ENCODE measurements at places on chromosomes 5 and 9. TPM values are rescaled to one million over a fixed set of nuclear protein-coding genes. Genes with fewer than 3 reads are reported as not detected.

DNA sequence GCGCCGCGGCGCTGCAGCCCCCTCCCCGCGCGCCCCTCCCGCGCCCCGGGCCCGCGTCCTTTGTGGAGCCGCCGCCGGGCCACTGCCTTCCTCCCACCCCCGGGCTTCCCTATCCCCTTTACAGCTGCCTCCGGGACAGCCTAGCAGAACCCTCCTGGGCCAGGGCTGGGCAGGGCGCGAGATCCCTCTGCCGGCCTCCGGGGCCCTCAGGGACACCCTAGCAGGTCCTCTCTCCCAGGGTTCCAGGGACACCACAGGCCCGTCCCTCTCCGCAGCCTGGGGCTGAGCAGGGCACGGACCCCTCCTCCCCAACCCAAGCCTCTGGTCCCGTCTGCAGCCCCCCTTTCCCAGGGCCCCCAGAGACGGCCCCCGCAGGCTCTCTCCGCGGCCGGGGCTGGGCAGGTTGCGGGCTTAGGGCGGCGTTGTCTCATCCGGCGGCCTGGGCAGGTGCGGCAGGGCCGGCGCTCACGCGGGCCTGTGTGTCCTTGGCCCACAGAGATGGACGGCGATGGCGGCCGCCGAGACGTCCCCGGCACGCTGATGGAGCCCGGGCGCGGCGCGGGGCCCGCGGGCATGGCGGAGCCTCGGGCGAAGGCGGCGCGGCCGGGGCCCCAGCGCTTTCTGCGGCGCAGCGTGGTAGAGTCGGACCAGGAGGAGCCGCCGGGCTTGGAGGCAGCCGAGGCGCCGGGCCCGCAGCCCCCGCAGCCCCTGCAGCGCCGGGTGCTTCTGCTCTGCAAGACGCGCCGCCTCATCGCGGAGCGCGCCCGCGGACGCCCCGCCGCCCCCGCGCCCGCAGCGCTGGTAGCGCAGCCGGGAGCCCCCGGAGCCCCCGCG, 710 bp downstream of the WNK2 start:
- DNase-seq = no peak

GRCh38 chr5:15080219-15080618, 208.6 kb upstream of the ANKH start:
- no peak for DNase-seq

GRCh38 chr5:14497311-14497710, 84.3 kb upstream of the OTULINL start:
- DNase-seq = no peak

- DNase-seq = no peak
These were observed 930 bp downstream of the SARDH start for GRCh38 chr9:133737071-133737773.

- DNase-seq = no peak
These were observed 10.6 kb downstream of the IRX1 start for GRCh38 chr5:3606121-3606831.

DNA sequence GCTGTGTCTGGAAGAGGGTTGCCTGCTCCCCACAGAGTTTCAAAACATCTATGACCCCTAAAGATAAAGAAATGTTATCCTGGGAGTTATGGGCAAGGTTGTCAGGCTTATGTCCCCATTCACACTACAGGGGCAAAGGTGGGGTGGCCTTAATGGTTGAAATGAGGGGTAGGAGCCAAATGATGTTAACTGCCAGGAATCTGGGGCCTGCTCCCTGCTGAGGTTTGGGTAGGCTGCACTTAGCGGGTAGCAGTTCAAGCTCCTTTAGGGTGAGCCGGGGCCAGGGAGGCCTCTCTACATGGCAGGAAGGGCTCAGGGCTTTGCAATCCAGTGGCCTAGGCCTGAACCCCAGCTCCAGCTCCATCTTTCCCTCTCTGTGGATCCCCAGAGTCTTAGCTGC, 3.0 kb downstream of the FGF18 start:
- DNase-seq = no peak

DNA sequence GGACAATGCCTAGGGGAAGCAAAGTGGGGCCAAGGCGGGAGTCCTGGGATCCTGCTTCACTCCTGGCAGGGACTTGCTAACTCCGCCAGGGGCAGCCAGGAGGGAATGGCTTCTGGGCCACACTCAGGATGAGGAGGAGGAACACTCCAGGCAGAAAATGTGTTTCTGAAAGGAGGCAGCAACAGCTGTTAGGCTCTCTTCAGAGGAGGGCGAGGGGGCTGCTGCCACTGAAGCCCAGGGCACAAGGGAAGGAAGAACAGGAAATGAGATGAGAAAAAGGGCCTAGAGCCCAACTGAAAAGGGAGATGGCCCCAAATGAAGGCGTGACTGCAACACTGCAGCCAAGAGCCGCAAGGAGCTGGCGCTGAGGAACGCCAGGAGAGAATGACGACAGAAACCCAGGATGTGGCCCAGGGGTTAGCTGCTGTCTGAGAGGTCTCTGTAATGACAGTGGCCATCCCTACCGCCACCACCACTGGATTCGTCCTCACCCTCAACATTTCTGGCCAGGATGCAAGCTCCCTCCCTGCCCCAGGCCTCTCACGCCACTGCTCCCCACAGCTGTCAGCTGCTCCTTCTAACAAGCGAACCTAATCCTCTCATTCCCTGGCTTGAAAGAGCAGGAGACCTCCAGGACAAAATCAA, 15.8 kb downstream of the PSMB7 start:
- DNase-seq = peak; percentile 50

DNA sequence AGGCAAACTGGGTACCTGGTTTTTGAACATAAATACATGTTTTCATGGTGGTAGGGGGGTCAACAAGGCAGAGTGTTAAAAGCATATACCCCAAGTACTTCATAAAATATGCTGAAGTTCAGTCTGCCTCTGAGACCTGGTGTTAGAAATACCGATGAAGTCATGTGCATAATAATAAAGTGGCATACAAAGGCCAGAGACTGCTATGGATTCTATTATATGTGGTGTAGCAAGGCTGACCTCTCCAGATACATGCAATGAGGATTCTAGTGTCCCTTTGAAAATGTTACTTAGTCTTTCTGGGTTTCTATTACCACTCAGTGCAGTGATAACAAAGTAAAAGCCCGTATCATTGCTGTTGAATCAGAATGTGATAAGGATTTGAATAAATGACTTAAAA, 487.5 kb upstream of the ZNF608 start:
- no peak for DNase-seq

GRCh38 chr5:126234563-126235195, 188.5 kb upstream of the GRAMD2B start:
- DNase-seq = no peak

- no peak for DNase-seq
These were observed 19.4 kb upstream of the FCN1 start for GRCh38 chr9:134937164-134937555.

DNA sequence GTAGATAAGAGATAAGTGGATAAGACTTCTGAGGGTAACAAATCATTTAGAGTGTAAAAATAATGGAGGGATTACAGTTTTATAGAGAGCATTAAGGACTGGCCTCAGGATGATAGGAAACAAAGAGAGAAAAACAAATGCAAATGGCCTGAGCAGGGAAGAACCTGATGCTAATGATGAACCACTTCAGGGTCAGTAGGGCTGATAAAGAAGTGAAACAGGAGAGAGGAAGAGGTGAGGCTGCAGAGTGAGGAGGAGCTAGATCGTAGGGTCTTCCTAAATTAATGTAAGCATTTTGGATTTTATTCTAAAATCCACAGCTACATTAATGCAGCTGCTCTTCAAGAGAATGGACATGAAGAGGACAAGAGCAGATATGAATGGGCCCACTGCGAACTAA, 698.0 kb upstream of the MEF2C start:
- no peak for DNase-seq

DNA sequence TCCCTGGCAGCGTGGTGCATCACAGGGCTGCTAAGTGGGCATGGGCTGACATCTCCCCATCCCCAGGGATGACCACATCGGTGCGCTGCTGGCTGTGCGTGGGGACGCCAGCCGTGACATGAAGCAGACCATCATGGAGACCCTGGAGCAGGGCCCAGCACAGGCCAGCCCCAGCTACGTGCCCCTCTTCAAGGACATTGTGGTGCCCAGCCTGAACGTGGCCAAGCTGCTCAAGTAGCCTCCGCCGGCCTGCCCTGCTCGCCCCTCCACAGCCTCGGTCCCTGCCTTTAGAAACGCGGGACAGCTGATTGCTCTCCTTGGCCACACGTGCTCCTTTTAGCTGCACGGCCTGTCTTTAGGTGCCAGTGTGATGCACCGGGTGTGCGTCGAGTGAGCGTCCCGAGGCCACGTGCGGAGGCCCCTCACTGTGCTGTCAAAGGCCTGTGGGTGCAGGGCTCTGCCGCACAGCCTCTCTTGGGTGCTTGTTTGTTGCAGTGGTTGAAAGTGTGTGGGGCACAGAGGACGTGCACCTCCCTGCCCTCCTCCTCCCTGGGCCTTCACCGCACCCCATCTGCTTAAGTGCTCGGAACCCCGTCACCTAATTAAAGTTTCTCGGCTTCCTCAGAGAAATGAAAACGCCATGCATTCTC, 23.8 kb downstream of the EXOC3 start:
- no peak for DNase-seq

- peak; percentile 37 for DNase-seq
These were observed 831 bp upstream of the SEC16A start for GRCh38 chr9:136483589-136484152.

GRCh38 chr9:114957558-114957957, 27.2 kb upstream of the TNFSF8 start:
- DNase-seq = no peak

- peak; percentile 50 for DNase-seq
These were observed 67.1 kb downstream of the EHMT1 start for GRCh38 chr9:137685741-137686420.

DNA sequence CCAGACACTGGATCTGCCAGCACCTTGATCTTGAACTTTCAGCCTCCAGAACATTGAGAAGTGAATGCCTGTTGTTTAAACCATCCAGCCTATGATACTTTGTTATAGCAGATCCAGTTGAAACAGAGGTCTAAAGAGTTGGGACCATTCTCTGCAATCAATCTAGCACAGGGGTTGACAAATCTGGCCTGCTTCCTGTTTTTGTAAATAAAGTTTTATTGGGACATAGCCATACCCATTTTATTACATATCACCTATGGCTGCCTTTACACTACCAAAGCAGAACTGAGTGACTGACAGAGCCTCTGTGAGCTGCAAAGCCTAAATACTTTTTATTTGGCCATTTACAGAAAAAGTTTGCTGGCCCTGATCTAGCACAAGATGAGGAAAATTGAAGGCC, 62.0 kb downstream of the BARX1 start:
- no peak for DNase-seq

- DNase-seq = no peak
These were observed 104.4 kb downstream of the DENND1A start for GRCh38 chr9:123825342-123826060.

GRCh38 chr9:21741151-21741550, 61.3 kb upstream of the MTAP start:
- no peak for DNase-seq

DNA sequence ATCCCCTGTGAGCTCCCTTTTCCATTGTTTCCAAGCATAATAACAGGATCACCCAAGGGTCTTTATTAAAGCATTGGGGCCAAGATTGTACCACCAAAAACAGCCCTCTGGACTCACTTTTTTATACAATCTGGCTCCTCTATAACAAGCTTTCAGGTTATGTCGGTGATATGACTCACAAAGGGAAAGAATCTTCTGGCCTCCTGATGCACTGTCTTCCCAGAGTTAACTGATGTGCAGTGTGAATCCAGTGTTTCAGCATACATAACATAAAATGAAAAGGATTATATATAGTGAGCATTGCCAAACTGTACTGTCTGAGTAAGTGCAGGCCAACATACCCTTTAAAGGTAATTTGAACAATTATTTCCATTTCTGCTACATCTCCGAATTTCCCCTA, 33.9 kb upstream of the MAN2A1 start:
- no peak for DNase-seq

DNA sequence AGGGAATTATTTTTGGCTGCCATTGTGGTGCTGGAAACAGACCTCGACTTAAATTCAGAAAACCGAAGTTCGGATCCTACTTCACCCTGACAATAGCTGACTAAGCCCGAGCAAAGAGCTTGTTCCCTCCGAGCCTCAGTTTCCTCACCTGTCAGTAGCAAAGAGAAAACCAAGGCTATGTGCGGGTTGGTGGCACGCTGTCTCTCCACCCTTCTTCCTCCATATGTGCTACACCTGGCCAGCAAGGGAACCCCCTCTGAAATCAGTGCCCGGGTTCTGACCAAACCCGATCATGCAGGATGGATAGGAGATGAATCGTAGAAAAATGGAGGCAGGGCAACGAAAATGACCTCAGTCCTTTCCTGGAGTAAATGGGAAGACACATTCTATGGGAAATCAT, 16.7 kb upstream of the MSX2 start:
- DNase-seq = no peak

ARHGEF28 gene
- 2.8 TPM for polyA plus RNA-seq

PCDHB8 gene
- polyA plus RNA-seq = 0.17 TPM

PAX5 gene
- polyA plus RNA-seq = not detected

GABRA1 gene
- not detected for polyA plus RNA-seq

PTGES gene
- 16.4 TPM for polyA plus RNA-seq

SPAG8 gene
- polyA plus RNA-seq = 0.50 TPM

PCDHA12 gene
- not detected for polyA plus RNA-seq

ADGRD2 gene
- not detected for polyA plus RNA-seq

ADAMTS2 gene
- polyA plus RNA-seq = 80.0 TPM

CATSPER3 gene
- 0.43 TPM for polyA plus RNA-seq

GALNT12 gene
- 4.8 TPM for polyA plus RNA-seq

ERAP2 gene
- polyA plus RNA-seq = 9.2 TPM

FOXD4L3 gene
- polyA plus RNA-seq = not detected
